ENCODE measurements at places on chromosomes 7 and 10. TPM values are rescaled to one million over a fixed set of nuclear protein-coding genes. Genes with fewer than 3 reads are reported as not detected.

Gene FEZF1
- not detected for total RNA-seq

Gene ZPBP
- not detected for total RNA-seq

Gene SPDYE2
- not detected for total RNA-seq

Gene PTPN20
- 2.1 TPM for total RNA-seq

Gene ENKUR
- total RNA-seq = not detected

Gene NPFFR1
- not detected for total RNA-seq

Gene JCAD
- total RNA-seq = not detected

Gene ANKRD30A
- total RNA-seq = not detected

Gene CCT6A
- 149 TPM for total RNA-seq

Gene CRTAC1
- total RNA-seq = not detected

Gene PNLIPRP1
- total RNA-seq = not detected

Gene IL6
- 72.3 TPM for total RNA-seq

Gene TLL2
- total RNA-seq = 1.8 TPM

Gene CALHM1
- 0.40 TPM for total RNA-seq

Gene MCM10
- 3.7 TPM for total RNA-seq

Gene CFTR
- not detected for total RNA-seq

Gene VSTM2A
- not detected for total RNA-seq

DNA sequence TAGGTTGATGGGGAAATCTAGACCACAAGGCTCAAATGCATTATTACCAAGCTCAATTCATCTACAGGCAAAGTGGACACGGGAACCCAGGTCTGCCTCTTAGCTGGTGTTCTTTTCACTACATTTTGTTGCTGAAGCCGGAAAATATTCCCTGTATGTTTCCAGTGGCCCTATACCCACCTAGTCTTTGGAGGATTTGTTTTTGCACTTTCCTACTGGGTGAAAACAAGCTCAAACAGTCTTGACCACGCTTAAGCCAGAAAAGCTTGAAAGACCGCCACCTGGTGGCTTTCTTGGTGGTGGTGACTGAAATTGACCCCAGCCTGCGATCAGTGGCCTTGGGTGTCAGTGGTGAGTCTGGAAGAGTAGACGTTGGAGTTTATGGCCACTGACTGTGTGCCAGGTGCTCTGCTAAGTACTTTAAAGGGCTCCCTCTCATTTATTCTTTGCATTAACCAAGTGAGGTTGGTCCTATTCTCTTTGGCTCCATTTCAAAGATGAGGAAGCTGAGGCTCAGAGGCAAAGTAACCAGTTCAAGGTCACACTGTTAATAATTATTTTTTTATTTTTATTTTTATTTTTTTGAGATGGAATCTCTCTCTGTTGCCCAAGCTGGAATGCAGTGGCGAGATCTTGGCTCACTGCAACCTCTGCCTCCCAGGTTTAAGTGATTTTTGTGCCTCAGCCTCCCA lies 11.1 kb upstream of the CRTAC1 start:
- no peak for DNase-seq

GRCh38 chr7:1410992-1411391 lies 48.3 kb downstream of the MICALL2 start:
- DNase-seq = no peak

DNA sequence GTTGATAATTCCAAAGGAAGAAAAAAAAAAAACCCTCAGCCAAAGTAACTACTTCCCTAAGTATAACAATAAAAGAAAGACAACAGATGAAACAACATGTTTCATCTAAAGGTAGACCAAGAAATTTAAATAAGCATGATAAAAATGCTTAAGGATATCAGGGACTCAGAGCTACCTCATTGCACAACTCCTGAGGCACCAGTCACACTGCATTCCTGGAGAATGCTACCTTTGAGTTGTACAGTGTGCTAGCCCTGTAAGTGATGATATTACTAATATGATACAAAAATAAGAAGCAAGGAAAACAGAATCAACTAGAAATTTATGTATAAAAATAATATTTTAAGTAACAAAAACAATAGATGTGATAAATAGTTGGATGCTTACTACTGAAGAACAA lies 29.5 kb upstream of the C7orf33 start:
- DNase-seq = no peak

- DNase-seq = no peak
These were observed 184.4 kb downstream of the C7orf25 start for GRCh38 chr7:42727451-42727850.

DNA sequence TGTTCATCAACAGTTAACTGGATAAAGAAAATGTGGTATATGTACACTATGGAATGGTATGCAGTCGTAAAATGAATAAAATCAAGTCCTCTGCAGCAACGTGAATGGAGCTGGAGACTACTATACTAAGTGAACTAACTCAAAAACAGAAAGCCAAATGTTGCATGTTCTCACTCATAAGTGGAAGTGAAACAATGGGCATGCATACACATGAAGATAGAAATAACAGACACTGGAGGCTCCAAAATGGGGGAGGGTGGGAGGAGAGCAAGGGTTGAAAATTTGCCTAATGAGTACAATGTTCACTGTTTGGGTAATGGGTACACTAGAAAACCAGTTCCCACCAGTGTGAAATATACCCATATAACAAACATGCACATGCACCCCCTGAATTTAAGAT lies 179.5 kb downstream of the ZWINT start:
- no peak for DNase-seq

GRCh38 chr7:155701972-155702544 lies 57.6 kb downstream of the RBM33 start:
- no peak for DNase-seq

- DNase-seq = no peak
These were observed 209.0 kb upstream of the FZD1 start for GRCh38 chr7:91055219-91055618.

GRCh38 chr7:48351900-48352299 lies 180.6 kb downstream of the ABCA13 start:
- no peak for DNase-seq

DNA sequence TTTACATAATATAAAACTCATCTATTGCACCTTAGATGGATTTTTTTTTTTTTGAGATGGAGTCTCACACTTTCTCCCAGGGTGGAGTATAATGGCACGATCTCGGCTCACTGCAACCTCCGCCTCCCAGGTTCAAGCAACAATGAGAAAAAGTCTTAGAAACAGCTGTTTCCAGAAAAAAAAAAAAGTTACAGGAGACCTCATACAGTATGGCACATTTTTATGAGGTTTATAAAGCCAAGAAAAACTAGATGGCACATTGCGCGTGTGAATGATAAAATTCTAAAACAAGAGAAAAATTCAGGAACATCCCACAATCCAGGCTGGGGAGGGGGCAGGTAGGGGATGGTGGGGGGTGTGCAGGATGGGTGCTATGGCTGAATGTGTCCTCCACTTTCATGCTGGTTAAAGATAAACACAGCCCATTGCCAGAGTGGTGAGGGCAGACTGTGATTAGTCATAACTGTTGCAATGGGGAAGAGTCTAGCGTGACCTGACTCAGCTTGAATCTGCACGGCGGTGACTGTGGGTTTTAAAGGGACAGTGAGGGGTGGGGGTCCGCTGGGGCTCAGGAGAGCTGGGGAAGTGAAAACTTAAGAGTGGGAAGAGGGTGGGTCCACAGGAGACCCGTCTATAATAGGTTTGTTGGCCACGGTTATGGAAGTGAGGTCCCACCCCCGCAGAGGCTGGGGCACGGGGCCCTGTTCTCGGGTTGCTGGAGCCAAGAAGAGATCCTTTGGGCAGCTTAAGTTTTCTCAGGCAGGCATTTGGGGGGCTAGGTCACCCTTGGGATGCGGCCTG lies 11.9 kb upstream of the LRRC27 start:
- no peak for DNase-seq

- DNase-seq = no peak
These were observed 3.0 kb upstream of the CYP2C18 start for GRCh38 chr10:94680544-94680943.

DNA sequence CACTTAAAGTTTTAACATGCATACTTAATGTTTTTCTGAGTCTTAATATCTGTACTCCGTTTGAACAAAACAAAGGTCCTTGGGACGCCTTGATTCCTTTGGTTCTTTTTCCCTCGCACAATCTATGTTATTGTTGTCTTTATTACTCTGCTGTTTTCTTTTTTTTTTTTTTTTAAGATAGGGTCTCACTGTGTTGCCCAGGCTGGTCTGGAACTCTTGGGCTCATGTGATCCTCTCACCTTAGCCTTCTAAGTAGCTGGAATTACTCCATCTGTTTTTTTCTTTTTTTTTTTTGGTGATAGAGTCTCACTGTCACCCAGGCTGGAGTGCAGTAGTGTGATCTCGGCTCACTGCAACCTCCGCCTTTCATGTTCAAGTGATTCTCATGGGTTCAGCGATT lies 13.2 kb downstream of the MLLT10 start:
- no peak for DNase-seq

DNA sequence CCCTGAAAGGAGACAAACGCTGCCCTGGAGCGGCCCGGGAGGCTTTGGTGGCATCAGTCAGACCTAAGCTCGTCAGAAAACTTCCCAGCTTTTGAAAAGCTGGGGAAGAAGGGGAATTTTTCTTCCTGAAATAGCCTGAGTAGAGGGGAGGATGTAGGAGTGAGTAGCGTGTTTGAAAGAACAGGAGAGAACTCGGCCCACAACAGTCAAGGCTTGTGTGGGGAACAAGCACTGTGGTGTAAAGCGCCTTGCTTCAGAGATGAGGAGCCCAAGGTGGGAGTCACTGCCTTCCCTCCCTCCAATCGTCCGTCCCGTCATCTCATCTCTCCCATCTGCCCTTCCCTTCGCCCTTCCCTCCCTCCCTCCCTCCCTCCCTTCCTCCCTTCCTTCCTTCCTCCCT lies 273.3 kb downstream of the CAMK1D start:
- no peak for DNase-seq

- peak; percentile 16 for DNase-seq
These were observed 10.9 kb upstream of the RSU1 start for GRCh38 chr10:16828114-16828568.

DNA sequence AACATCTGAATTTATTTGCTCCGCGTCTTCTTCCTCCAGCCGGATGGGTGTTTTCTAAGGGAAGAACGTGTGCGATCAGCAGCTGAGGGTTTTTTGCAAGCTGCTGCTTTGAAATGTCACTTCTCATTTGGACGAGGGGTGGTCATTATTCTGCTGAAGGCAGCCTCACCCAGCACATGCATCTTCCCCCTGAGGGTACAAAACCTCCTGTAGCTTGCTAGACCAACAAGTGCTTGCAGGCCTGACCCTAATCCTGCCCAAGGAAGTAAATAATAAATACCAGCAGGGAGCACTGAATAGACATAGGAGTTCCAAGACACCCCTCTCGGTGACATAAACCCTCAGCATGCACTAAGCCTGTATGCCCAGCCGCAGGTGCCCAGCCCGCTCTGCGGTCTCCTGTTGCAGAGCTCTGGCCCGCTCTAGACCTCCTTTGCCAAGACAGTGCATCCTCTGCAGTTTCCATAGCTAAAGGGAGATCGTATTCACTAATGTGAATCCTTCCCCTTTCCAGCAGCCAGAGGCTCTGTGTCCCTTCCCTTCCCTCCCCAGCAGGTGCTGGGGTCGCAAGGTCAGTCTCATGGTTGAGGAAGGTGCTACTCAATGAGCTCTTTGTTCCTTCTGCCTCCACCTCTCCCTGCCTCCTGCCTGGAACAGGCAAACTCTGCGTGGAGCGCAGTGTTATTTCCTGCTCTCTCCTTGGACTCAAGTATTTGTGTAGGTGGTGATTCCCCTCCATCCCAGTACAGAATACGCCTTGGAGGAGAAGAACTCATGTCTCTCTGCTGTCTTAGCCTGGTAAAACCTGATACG lies 36.6 kb downstream of the SBDS start:
- no peak for DNase-seq

GRCh38 chr7:38178695-38179344 lies 775 bp downstream of the STARD3NL start:
- no peak for DNase-seq

DNA sequence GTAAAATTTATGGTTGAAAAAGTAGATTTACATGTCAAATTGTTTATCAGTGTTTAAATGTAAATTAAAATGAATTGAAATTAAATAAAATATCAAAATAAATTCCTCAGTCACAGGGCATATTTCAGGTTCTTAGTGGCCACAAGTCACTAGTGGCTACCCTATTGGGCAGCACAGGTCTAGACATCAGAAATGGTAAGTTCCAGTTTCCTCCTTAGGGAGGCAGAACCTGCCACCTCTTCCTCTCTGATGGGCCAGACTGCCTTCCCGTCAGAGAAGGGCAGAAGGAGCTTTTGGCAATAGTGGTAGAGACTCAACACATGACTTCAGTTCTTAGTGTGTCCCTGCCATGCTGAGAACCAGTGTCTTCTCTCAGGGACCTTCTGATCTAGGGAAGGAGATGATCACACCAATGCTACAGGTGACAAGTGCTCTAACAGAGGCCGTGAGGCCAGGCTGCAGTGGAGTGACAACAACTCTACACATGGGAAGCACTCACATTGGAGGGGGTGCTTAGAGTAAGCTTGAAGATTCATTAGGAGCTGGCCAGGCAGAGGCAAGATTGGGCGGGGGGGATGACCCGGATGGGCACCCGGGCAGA lies 14.4 kb upstream of the PCBD1 start:
- DNase-seq = no peak

GRCh38 chr7:8762803-8763202 lies 329.4 kb downstream of the NXPH1 start:
- DNase-seq = no peak

- no peak for DNase-seq
These were observed 203.0 kb downstream of the CNTNAP2 start for GRCh38 chr7:146319629-146320028.

DNA sequence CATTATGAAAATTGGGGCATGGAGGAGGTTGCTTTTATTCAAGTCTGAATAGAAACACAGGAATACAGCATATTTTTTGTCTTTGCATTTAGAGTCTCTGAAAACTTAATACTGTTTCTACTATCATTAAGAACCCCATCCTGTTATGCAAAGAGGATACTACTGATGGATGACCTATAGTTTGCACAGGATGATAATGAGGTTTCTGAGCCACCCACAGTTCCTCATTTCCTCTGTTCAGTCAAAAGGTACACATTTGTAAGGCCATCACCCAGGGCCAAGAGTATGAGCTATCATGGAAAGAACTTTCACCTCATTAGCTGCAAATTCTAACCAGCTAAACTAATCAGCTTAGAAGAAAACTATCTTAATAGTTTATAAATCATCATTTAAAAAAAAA lies 213.0 kb upstream of the CHRM2 start:
- no peak for DNase-seq

- DNase-seq = no peak
These were observed 6.5 kb downstream of the AGFG2 start for GRCh38 chr7:100545360-100546128.

DNA sequence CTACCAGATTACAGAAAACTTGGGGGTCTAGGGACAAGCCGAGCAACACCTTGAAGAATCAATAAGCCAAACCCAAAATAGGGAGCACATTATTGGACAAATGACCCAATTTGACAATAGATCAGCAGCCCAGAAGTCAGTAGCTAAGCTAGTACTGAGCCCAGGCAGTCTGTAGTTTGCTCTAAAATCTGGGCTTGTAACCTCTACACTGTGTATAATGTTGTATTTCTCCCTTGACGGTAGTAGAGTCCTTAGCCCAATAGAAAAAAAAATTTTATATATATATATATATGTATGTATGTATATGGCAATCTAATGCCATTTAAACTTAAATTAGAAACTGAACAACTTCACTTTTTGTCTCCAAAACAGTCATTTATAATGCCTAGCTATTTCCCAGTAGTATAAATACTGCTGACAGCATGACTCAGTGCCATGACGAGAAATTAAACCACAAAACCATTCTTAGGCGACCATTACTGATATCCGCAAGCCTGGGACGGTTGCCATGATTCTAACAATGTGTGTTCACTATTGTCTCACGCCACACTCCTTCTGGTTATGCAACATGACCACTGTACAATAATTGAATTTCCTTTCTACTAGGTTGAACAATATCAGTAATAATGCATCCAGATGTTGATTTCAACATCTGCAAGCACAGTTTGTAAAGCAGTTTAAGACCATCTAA lies 110.5 kb downstream of the IPMK start:
- no peak for DNase-seq

GRCh38 chr10:26637521-26638275 lies 59.8 kb upstream of the PDSS1 start:
- no peak for DNase-seq
